Foreskin fibroblast (primary cell): ENCODE measurements at places on chromosomes 6 and 20.

DNA sequence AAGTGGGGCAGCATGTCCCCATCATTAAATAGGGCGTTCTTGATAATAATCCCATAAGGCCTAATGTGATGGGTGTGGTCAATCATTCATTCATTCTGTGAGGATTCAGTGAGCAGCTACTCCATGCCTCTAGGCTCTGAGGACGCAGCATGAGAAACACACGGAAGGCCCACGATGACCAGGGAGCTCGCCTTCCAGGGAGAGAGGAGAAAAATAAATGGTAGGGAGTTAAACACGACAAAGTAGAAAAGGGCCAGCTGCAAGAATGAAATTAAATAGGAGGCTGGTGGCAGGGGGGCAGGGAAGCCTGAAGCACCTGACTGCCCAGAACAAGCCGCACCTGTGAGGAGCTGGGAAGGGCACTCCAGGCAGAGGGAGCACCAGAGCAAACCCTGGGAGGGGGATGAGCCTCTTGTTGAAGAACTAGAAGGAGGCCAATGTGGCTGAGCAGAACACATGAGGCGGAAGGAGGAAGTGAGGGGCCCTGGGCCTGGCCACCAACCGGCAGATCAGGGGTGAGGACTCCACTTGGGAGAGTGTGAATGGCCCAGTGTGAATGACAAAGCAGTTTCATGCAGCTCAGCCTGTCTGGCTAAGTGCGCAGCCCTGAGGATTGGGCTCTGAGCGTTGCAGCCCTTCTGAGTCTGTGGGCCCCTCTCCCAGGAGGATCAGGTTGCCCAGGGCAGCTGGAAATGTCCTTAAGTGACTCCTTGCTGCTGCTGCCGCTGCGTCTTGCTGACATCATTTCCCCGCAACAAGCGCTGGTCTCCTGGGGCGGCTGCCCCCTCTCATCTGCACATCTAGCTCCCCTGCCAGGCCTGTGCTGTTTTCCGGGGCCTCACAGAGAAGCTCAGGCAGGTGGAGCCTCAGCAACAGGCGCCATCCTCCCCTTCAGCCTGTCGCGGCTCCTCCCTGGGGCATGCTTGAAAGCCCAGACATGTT lies 99.9 kb downstream of the CDH26 start:
- no peak for DNase-seq

- DNase-seq = peak; percentile 9
These were observed 2.8 kb upstream of the CYP24A1 start for GRCh38 chr20:54176610-54177009.

DNA sequence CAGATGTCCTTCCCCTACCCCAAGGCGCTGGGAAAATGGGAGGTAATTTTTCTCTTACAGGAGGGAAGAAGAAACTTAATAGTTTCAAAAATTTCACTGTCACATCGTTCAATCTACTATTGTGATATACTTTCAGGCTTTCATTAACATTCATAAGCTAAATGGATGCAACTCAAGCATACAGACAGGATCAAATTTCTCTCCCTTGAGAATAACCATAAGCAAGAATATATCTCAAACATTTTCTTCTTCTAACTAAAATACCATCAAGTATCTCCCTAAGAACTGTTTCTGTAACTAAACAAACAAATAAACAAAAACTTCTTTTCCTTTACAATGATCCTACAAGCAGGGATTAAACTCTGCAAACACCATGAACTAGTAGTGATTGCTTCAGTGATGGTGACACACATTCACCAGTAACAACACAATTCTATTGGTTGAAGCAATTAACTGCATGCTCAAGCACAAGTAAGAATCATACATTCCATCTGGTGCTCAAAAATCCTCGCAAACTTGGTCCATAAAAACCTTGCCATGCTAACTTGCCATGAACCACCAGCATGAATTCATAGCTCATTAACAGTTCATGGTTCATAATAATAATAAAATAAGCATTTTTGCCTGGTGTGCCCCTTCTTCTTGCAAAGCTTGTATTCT lies 183.8 kb downstream of the PTPRK start:
- DNase-seq = peak; percentile 33

- peak; percentile 87 for DNase-seq
These were observed 1.3 kb downstream of the MAPK14 start for GRCh38 chr6:36028877-36029324.

- no peak for DNase-seq
These were observed 13.2 kb upstream of the EPB41L1 start for GRCh38 chr20:36141310-36141709.

- DNase-seq = peak; percentile 14
These were observed 31.2 kb downstream of the CEP43 start for GRCh38 chr6:167030222-167031072.

DNA sequence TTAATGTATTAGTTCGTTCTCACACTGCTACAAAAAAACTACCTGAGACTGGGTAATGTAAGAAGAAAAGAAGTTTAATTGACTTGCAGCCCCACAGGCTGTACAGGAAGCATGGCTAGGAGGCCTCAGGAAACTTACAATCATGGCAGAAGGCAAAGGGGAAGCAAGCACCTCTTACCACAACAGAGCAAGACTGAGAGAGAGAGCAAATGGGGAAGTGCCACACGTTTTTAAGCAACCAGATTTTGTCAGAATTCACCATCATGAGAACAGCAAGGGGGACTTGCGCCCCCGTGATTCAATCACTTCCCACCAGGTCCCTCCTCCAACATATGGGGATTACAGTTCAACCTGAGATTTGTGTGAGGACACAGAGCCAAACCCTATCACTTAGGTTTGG lies 70.8 kb upstream of the SRSF6 start:
- no peak for DNase-seq

GRCh38 chr6:110048221-110048875 lies 70.2 kb downstream of the GPR6 start:
- no peak for DNase-seq

DNA sequence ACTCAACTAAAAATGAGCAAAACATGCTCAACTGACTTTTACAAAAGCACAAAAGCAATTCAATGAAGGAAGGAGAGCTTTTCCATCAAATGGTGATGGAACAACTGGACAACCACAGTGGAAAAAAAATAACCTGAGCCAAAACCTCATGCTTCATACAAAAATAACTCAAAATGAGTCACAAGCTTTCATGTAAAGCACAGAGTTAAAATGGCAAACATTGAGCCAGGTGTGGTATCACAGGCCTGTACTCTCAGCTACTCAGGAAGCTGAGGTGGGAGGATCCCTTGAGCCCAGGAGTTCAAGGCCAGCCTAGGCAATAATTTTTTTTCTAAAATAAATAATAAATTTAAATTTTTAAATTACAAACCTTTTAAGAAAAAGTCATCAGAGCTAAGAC lies 18.4 kb upstream of the HLA-G start:
- no peak for DNase-seq

- no peak for DNase-seq
These were observed 96.9 kb downstream of the PHACTR3 start for GRCh38 chr20:59701236-59701635.

DNA sequence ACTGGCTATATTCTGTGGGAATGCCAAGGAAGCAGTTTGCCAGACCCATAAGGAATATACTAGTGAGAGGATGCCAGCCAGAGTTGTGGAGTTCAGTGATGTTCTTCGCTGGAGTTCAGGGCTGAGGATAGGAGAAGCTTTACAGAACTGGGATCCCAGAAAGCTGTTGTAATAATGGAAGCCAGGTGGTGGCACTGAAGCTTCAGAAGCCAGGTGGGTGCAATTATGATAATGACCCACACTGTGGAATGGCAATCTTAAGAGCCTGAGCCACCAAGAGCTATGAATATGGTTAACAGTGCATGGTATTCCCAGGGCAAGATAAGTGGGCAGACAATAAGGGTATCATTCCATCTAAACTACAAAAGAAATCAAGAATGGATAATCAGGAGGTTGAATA lies 25.1 kb upstream of the ENPP1 start:
- peak; percentile 23 for DNase-seq

DNA sequence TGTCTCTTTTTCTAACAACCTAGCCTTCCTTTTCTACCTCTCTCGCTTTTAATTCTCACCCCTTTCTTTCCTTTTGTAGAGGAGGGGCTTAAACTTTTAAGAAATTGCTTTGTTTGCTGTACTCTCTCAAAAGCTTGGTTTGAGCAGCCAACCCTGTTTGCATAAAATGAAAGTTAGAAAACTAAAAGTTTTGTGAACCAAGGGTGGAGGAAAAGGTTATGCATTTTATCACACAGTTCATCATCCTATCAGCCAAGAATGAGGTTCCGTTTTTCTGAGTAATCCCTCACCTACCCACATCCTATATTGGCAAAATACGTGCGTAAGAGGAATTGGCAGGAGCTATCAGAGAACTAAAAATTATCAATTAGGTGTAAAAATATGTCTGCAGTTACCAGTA lies 42.8 kb upstream of the LOC128125822 start:
- DNase-seq = no peak

DNA sequence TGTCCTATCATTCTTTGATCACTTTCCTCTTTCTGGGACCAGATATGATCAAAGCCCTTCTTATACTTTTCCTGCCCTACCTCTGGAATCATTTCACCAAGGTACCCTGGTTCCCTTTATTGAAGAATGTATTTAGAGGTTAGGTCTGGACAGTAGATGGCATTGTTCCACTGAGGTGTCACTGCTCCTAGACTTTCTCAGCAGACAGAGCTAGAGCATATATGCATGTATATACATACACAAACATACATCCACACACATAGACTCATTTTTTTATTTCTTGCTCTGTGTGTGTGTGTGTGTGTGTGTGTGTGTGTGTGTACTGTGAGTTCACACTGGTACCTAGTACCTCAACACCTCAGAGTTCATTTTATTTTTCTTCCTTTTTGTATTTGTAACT lies 40.9 kb downstream of the PTPRA start:
- DNase-seq = no peak

GRCh38 chr6:56616967-56617366 lies 25.7 kb downstream of the DST start:
- DNase-seq = no peak

- no peak for DNase-seq
These were observed 7.6 kb upstream of the HIVEP2 start for GRCh38 chr6:142952614-142953013.

DNA sequence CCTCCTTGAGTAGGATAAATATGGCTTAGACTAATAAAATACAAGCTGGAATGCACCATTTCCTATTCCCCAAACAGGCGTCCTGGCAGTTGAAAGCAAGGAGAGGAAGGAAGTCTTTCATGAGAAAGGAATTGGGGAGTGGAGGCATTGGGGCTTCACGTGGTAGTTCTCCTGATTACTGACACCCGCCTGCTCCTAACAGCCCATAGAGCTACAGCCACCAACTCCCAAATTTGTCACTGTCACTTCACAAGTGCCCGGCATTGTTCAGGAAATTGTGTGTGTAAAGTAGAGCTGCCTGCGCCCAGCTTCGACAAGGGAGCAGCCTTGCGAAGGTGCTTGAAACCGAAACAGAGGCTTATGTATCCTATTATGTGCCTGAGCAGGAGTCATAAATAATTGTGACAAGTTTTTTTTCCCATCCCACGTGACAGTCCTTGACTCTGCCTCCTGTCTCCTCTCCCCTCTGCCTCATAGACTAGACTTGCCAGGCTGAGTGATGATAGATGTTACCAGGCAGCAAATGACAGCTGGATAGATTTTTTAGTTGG lies 301.7 kb upstream of the ZFP64 start:
- no peak for DNase-seq

- DNase-seq = no peak
These were observed 151.5 kb upstream of the STMND1 start for GRCh38 chr6:16950302-16950701.

DNA sequence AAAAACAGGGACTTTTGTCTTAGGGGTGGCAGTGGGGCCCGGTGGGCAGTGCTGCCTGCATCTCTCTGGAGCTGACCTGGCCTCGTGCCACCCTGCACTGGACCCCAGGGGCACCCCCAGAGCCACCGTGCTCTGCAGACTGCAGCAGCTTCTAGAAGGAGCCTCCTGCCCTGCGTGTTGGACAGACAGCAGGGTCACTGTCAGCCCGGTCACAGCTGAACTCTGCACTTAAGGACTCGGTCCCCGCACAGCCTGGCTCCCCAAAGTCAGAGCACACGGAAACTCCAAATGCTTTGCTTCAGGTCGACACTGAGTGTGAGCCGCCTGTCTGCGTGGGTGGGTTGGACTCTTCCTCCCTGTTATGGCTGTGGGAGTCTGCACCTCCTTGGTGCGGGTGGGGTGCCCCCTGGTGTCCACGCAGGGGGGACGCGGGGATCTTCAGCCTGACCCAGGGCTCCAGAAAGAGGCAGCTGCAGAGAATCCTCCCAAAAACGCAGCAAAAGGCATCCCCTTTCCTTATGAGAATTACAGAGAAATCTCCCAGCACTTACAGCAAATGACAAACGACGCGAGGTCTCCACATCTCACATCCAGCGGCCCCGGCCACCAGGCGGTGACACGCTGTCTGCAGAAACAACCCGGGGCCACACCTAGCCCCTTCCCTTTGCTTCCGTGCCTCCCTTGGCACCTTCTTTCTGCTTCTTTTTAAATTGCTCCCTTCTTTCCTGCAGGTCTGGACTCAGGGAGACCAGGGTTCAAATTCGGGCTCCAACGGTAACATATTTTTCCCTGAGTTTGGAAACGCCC lies 36.3 kb upstream of the DACT2 start:
- no peak for DNase-seq

DNA sequence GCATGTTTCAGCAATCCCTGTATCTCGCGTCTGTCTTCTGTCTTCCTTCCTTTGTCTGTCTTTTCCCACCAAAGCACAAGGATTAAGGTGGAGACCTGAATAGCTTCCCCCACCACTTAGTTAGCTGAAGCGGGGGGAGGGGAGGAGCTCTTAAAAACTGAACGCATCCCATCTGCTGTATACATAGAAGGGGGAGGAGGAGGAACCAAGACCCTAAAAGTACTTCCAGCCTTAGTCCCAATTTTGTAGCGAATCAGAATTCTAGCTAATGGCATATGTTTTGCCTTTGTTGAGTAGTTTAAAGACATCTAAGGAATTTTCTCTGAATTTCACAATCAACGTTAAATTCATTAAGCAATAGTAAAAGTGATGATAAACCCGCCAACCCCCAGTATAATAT lies 47.9 kb downstream of the GNAS start:
- no peak for DNase-seq
